ENCODE measurements at places on chromosomes 13 and 19. TPM values are rescaled to one million over a fixed set of nuclear protein-coding genes. Genes with fewer than 3 reads are reported as not detected.

Gene ASPDH
- not detected for total RNA-seq

Gene MEDAG
- 12.1 TPM for total RNA-seq

DNA sequence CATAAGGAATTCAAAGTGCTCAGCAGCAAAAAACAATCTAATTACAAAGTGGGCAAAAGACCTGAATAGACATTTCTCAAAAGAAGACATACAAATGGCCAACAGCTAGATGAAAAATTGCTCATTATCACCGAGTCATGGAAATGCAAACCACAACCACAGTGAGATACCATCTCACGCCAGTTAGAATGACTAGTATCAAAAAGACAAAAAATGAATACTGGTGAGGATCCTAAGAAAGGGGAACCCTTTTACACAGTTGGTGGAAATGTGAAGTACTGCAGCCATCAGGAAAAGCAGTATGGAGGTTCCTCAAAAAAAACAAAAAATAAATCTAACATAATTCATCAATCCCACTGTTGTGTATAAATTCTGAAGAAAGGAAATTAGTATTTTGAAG is 1206.1 kb downstream of the EFNB2 start:
- H3K27me3 ChIP-seq = no peaks in the 10 kb centered on the region
- no peaks in the 10 kb centered on the region for H3K36me3 ChIP-seq
- H3K4me1 ChIP-seq = no peaks in the 10 kb centered on the region
- H3K4me3 ChIP-seq = no peak overlapping the region

DNA sequence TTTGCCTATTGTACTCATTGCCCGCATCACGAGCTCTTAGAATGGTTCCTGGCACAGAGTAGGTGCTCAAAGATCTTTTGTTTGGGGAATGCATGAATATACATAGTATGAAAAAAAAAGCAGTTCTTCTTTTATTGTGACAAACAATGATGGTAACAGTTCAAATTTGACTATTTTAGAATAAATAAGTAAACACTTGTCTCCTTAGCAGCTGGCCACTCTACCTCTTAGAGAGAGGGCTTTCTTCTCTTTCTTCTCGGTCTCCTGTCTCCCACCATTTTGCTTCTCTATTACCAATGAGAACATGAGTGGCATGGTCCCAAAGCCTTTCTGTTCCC is 639 bp upstream of the SLAIN1 start:
- peaks cover 7% of the 10 kb centered on the region for H3K4me1 ChIP-seq
- H3K4me3 ChIP-seq = peak overlapping the region; percentile 86
- no peak for DNase-seq
- no peaks in the 10 kb centered on the region for H3K36me3 ChIP-seq
- peaks cover 2% of the 10 kb centered on the region for H3K27me3 ChIP-seq

Gene SHISA7
- total RNA-seq = not detected

Gene DDX49
- 39.5 TPM for total RNA-seq

DNA sequence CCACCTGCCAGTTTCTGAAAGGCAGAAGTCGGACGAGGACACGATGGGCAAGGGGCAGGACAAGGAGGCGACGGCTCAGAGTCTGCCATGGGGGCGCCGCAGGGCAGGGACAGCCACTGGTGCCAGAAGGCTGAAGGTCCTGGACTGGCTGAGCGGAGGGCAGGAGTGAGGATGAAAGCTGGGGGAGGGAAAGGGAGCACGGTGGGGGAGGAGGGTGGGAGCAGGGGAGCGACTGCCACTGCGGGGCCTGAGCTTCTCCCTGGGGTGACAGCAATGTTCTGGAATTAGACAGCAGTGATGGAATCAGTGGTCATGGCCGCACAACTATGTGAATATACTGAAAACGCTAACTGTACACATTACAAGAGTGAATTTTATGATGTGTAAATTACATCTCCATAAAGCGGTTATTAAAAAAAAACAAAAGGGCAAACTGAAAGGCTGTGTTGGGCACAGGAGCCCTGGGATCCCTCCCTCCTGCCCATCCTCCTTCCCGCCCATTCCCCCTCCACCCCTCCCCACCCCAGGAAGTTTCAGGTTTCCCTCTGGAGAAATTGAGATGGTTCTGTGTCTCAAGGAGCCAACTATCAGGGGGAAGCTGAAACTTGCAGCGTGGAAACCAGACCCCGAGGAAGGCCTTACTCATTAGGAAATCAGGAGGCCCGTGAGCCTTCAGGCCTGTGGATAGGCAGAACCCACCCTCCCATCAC is 15.9 kb downstream of the MLLT1 start:
- H3K4me1 ChIP-seq = no peaks in the 10 kb centered on the region
- peaks cover 14% of the 10 kb centered on the region for H3K36me3 ChIP-seq
- H3K27me3 ChIP-seq = no peaks in the 10 kb centered on the region
- peak; percentile 67 for DNase-seq

- H3K27me3 ChIP-seq = no peaks in the 10 kb centered on the region
- DNase-seq = no peak
- no peak overlapping the region for H3K4me3 ChIP-seq
- H3K27ac ChIP-seq = no peak overlapping the region
- H3K4me1 ChIP-seq = no peaks in the 10 kb centered on the region
Observed at GRCh38 chr19:51145916-51146493, 3.9 kb downstream of the SIGLEC7 start.

GRCh38 chr19:1336079-1336684 is 47.5 kb upstream of the NDUFS7 start:
- H3K27me3 ChIP-seq = no peaks in the 10 kb centered on the region
- no peak overlapping the region for H3K27ac ChIP-seq
- no peak for DNase-seq
- no peaks in the 10 kb centered on the region for H3K4me1 ChIP-seq
- H3K36me3 ChIP-seq = no peaks in the 10 kb centered on the region

DNA sequence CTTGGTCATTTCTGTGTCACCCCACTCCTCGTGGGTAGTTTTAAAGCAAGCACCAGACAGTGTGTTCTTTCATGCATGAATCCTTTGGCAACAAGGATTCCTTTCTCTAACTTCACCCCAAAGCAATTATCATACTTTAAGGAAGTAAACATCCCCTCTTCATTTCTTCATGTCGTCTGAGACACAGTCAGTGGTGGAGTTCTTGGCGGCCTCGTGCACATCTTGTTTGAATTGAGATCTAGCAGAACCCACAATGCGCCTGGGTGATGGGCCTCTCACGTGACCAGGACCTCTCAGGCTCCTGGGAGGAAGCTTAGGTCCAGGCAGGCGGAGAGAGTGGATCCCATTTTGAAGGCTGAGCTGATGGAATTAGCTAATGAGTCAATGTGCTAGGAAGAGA is 2.6 kb downstream of the ACSBG2 start:
- no peak overlapping the region for H3K27ac ChIP-seq
- H3K4me1 ChIP-seq = no peaks in the 10 kb centered on the region
- no peaks in the 10 kb centered on the region for H3K27me3 ChIP-seq
- no peak overlapping the region for H3K4me3 ChIP-seq
- H3K36me3 ChIP-seq = no peaks in the 10 kb centered on the region
- DNase-seq = no peak

- DNase-seq = no peak
- no peaks in the 10 kb centered on the region for H3K36me3 ChIP-seq
- H3K27me3 ChIP-seq = no peaks in the 10 kb centered on the region
Observed at GRCh38 chr13:100611678-100612492, 23.3 kb upstream of the GGACT start.

GRCh38 chr19:45518469-45518826 is 11.2 kb downstream of the VASP start:
- no peaks in the 10 kb centered on the region for H3K4me1 ChIP-seq
- no peaks in the 10 kb centered on the region for H3K27me3 ChIP-seq

Gene TMEM255B
- 29.3 TPM for total RNA-seq

- no peaks in the 10 kb centered on the region for H3K27me3 ChIP-seq
- peak overlapping the region; percentile 90 for H3K27ac ChIP-seq
- peaks cover 11% of the 10 kb centered on the region for H3K4me1 ChIP-seq
- H3K4me3 ChIP-seq = no peak overlapping the region
- no peak for DNase-seq
Observed at GRCh38 chr13:112561478-112561877, 26.5 kb downstream of the TUBGCP3 start.

- H3K27me3 ChIP-seq = no peaks in the 10 kb centered on the region
- DNase-seq = peak; percentile 77
- no peaks in the 10 kb centered on the region for H3K4me1 ChIP-seq
- no peaks in the 10 kb centered on the region for H3K36me3 ChIP-seq
- H3K27ac ChIP-seq = peak overlapping the region; percentile 67
Observed at GRCh38 chr13:106534639-106535551, 567 bp downstream of the EFNB2 start.

DNA sequence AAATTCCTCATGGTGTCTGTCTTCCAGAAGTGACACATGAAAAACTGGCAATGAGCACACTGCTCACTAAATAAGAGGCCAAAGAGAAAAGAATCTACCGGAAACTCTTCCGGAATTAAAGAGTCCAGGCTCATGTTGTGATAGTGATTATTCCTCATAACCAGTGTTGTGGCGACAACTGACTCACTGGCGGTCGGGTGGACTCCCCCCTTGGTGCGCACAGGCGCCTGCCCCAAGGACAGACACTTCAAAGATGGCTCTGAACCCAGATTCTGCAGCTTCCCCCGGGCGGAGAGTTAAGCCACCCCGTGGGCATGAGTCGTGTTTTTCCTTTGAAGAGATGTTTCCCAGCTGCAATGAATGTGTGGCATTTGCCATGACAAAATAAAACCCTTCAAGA is 10.3 kb downstream of the IL17D start:
- DNase-seq = no peak
- no peaks in the 10 kb centered on the region for H3K36me3 ChIP-seq
- no peak overlapping the region for H3K4me3 ChIP-seq
- no peaks in the 10 kb centered on the region for H3K27me3 ChIP-seq
- H3K27ac ChIP-seq = no peak overlapping the region

Gene B3GNT3
- 36.2 TPM for total RNA-seq

GRCh38 chr13:32746474-32746873 is 160.2 kb downstream of the PDS5B start:
- DNase-seq = no peak
- H3K4me1 ChIP-seq = no peaks in the 10 kb centered on the region
- H3K27ac ChIP-seq = no peak overlapping the region
- no peak overlapping the region for H3K4me3 ChIP-seq
- no peaks in the 10 kb centered on the region for H3K27me3 ChIP-seq
- no peaks in the 10 kb centered on the region for H3K36me3 ChIP-seq

- peak; percentile 16 for DNase-seq
- no peaks in the 10 kb centered on the region for H3K4me1 ChIP-seq
- H3K36me3 ChIP-seq = no peaks in the 10 kb centered on the region
- H3K4me3 ChIP-seq = no peak overlapping the region
- no peaks in the 10 kb centered on the region for H3K27me3 ChIP-seq
Observed at GRCh38 chr13:111006506-111007031, 91.7 kb upstream of the ANKRD10 start.

Gene FAM124A
- 3.5 TPM for total RNA-seq

DNA sequence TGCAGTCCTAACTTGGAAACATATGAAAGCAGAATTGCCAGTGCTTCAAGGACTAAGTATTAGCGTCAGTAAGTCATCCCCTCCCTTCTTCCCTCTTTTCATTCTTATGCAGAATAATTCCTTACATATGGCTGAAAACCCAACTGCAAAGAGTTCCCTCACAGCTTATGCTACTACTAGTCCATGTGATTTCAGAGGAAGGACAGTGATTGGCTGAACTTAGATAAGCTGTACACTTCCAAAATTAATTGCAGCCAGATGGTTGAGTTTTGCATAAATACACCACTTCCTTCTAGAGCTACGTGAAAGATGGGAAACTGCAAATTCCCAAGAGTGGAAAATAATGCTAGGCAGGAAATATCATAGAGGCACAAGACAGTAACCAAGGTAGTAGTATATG is 730.4 kb downstream of the OLFM4 start:
- DNase-seq = no peak
- no peaks in the 10 kb centered on the region for H3K36me3 ChIP-seq

- no peak within 1 kb of the TSS for H3K27ac ChIP-seq
- H3K36me3 ChIP-seq = no peaks in the 10 kb centered on the region
- no peak within 1 kb of the TSS for H3K4me3 ChIP-seq
- H3K4me1 ChIP-seq = no peaks in the 10 kb centered on the region
Observed at GRCh38 chr19:1752757-1753728, at the start of gene ONECUT3. Gene ONECUT3, plus strand, starts transcription at chr19:1753506. Its CDS starts 157 bp downstream, at chr19:1753663.

Gene IL11
- 0.47 TPM for total RNA-seq

Gene LILRA2
- 4.2 TPM for total RNA-seq

DNA sequence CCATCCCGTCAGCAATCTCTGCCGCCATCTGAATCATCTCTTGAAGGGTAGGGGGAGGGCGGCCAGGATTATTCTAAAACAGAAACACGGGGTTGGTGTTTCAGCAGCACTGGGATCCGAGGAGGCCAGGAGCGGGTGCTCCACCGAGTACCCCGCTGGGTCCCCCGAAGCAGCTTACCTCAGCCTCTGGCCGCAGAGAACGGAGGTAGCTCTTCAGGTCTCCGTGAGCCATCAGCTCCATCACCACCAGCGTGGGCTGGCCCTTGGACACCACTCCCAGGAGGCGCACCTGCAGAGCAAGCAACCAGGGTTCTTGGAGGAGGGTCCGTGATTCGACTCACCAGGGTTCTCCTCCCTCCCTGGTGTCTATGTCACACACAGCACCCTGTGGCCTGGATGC is 53.2 kb downstream of the ZNF557 start:
- H3K27ac ChIP-seq = no peak overlapping the region
- H3K4me3 ChIP-seq = no peak overlapping the region
- no peak for DNase-seq
- no peaks in the 10 kb centered on the region for H3K4me1 ChIP-seq
- no peaks in the 10 kb centered on the region for H3K27me3 ChIP-seq

GRCh38 chr19:29616541-29616940 is 10.5 kb downstream of the POP4 start:
- no peak for DNase-seq
- H3K36me3 ChIP-seq = peaks cover 22% of the 10 kb centered on the region
- H3K27ac ChIP-seq = no peak overlapping the region
- H3K4me1 ChIP-seq = no peaks in the 10 kb centered on the region
- no peaks in the 10 kb centered on the region for H3K27me3 ChIP-seq
- H3K4me3 ChIP-seq = no peak overlapping the region

DNA sequence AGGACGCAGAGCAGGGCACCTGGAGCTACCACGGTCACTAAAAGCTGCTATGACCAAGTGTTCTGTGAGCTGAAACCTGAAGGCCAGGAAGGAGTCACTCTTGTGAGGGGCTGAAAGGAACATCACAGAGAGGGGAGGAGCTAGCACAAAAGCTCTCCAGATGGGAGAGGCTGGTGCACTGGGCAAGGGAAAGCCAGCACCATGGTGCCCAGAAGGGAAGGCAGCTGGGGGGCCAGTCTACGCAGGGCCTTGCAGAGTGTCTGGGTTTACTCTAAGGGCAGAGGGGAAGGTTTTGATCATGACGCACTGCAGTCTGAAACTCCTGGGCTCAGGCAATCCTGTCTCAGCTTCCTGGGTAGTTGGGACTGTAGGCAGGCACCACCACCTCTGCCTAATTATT is 4.1 kb upstream of the ZNF580 start:
- DNase-seq = no peak
- H3K4me3 ChIP-seq = peak overlapping the region; percentile 100
- no peaks in the 10 kb centered on the region for H3K27me3 ChIP-seq
- no peak overlapping the region for H3K27ac ChIP-seq
- no peaks in the 10 kb centered on the region for H3K36me3 ChIP-seq
- peaks cover 7% of the 10 kb centered on the region for H3K4me1 ChIP-seq

GRCh38 chr19:34808566-34808965 is 35.6 kb upstream of the ZNF599 start:
- H3K4me3 ChIP-seq = no peak overlapping the region
- DNase-seq = no peak

- no peaks in the 10 kb centered on the region for H3K27me3 ChIP-seq
- H3K36me3 ChIP-seq = no peaks in the 10 kb centered on the region
- H3K4me3 ChIP-seq = no peak overlapping the region
- DNase-seq = no peak
- no peak overlapping the region for H3K27ac ChIP-seq
Observed at GRCh38 chr19:39795001-39795400, 16.3 kb downstream of the LEUTX start.

- DNase-seq = no peak
- no peak overlapping the region for H3K4me3 ChIP-seq
- H3K27ac ChIP-seq = no peak overlapping the region
- peaks cover 5% of the 10 kb centered on the region for H3K36me3 ChIP-seq
Observed at GRCh38 chr13:39682310-39682709, 26.8 kb downstream of the COG6 start.

Gene CGB5
- not detected for total RNA-seq

Gene LIN37
- 11.2 TPM for total RNA-seq

All from kidney (tissue), 22 donors.